ENCODE measurements at places on chromosomes 6 and 20.

- no peak for DNase-seq
Measured at GRCh38 chr6:125511809-125512396, 210.1 kb upstream of the HDDC2 start.

DNA sequence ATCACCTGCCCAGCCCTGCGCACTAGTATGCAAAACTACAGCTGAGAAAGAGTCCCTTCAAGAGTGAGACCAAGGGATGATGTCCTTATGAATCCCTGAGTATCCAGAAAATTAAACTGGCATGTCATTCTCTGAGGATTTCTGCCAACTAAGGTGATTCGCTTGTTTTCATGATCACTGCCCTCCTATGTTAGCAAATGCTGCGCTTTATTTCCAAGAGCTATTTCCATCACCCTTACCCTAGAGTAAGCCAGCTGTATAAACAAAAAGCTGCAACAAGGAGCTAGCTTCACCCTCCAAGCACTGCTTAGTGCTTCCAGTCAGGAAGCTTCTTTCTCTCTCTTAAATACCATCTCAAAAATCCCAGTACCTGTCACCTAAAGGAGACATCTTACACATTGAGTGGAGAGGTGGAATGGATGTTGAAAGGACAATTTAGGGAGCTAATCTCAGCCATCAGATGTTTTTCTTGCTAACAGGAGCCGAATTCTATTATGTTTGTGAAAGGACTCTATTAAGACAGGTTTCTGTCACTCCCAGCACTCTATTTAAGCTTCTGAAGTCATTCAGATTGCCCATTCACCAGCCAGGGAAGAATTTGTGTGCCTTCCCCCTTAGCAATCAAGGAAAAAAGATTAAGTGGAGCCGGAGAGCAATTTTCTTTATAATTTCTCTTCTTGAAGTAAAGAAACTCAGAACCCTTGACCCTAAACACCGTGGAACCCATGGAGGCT lies 322.2 kb downstream of the NRN1 start:
- no peak for DNase-seq

GRCh38 chr6:162345051-162345511 lies 382.5 kb downstream of the PRKN start:
- DNase-seq = no peak

DNA sequence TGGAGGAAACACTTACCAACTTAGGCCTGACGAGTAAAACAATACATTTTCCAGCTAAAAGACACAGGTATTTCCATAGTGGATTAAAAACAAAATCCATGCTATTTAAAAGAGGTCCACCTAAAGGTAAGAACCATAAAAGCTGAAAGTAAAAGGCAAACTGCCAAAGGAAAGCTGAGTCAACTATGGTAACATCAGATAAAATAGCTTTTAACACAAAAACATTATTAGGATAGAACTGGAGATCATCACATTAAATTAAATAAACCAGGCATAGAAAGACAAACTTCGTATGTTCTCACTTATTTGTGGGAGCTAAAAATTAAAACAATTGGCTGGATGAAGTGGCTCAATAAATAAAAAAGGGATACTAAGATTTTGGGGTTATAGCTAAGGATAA lies 166.8 kb upstream of the SLC22A16 start:
- no peak for DNase-seq

DNA sequence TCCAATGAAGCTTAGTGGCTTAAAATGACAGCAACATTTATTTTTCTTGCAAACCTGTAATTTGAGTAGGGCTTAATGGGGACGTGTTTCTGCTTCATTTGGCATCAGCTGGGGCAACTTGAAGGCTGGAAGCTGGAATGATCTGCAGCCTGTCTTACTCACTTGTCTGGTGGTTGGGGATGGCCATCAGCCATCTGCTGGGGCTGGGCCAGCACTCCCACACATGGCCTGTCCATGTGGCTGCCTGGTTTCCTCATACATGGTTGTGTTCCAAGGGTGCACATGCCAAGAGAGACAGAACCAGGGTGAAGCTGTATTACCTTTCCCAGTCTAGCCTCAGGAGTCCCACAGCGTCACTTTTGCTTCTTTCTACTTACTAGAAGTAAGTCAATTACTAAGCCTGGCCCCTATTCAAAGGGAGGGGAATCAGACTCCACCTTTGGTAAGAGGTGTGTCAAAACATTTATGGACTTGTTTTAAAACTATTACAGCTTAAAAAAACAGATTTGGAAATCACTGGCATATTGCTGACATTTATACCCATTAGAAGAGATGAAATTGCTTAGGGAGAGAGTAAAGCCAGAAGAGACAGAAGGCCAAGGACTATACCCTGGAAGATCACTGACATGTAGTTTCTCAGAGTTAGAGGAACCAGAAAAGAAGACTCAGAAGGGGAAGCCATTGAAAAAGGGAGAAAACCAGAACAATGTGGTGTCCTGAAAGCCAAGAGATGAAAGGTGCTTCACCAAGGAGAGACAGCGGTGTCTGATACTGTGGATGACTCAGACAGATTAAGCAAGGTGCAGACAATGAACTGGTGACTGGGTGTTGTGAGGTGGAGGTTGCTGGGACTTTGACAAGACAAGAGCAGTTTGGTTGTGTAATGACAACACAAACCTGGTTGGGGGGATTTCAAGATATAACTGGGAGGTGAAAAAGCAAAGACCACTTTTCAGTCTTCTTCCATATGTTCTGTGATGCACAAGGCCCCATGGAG lies 345.2 kb downstream of the GJA1 start:
- DNase-seq = no peak

DNA sequence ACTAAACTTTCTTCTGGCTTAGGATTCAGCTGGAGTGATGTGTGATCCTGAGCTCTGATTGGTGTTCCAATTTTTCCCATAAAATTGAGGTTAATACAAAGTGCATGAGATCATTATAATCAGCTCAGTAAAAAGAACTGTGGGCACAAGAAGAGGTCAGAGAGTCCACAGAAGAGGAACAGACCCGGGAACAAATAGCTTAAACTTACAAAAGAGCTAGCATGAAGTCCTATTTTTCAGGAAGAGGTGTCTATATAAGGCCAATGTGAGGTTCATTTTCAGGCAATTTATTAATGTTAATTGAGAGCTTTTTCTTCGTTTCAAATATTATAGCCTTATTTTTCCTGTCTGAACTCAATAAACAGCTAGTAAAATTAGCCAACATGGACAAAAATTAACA lies 26.9 kb upstream of the STX11 start:
- DNase-seq = no peak

DNA sequence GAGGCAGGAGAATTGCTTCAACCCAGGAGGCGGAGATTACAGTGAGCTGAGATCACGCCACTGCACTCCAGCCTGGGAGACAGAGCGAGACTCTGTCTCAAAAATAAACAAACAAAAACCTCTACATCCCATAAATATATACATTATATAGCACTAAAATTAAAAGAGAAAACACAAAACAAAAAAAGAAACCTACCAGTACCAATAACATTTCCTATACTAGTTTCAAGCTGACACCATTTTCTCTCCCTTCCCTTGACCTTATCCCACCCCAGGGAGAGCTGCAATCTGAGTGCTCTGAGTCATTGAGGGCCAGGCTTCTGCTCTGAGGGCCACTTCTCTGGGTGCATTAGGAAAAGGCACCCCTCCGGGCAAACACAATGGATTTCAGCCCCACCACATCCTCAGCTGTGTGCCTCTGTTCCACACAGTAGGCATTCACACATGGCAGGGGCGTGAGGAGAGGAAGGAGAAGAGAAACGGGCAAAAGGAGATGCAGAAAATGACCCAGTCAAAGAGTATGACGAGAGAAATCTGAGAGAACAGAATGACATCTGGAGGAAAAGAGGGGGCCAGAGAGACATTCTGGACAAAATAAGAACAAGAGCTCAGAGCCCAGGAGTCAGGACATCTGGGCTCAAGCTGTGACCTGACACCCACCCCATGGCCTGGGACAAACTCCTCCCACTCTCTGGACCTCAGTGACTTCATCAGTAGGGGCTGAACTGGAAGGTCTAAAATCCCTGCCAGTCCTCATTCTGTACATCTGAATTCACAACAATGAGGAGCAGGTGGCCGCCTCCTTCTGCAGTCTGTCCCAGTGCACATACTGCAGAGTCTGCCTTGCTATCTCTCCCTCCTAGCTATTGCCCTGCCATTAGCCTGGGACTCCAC lies 18.2 kb downstream of the TRIM26 start:
- DNase-seq = no peak

GRCh38 chr20:62697468-62697912 lies 11.1 kb upstream of the NTSR1 start:
- no peak for DNase-seq

DNA sequence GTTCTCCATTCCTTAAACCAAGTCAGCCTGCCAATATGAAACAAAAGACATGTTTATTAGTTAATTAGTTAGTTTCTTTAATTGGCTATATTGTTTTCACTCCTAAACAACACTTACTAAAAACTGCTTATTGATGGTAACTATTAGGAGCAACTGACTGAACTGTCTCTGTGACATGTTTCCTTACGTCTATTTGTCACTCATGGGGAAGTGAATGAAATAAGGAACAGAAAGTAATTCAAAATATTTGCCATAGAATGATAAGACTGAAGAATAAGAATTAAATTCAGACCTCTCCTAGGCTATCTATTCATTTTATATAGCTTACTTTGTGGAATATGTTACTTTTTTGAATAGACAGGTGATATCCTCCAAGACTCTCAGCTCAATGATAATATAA lies 217.2 kb downstream of the LAMA2 start:
- DNase-seq = no peak

Data from stimulated activated CD8-positive, alpha-beta memory T cell treated with anti-CD3 and anti-CD28 coated beads, Interleukin-7, amount 100 ng/mL, for 48 hours (primary cell).